ENCODE measurements at places on chromosomes 13 and 19.

DNA sequence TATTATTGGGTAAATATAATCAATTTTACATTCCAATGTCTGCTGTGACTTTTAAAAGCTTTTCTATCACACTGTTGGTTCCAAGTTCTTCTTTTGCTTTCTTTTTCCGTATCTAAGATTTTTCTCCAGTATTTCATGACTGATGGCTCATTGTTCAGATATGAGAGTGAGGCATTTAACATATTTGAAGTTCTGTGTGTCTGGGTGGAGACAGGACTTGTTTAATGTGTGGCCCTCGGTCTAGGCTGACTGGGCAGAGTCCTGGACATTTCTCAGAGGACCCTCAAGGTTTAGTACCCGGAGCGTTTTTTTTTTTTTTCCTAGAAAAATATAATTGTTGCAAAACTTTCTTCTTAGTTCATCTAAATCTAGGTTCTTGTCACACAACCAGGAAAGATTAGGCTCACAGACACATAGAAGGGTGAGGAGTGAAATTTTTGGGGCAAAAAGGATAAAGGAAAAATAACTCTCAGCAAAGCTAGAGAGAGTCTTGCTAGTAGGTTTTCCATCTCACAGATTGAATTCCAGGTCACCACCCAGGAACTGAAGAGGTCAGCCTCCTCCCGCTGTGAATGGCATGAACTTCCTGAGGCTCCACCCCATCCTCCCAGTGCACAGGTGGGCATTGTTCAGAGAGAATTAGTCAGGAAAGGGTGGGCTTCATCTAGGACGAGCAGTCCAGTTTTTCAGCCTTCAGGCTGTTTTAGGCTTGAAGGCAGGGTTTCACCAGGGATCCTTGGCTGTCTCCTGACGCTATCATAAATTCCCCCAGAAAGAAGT lies 1002.4 kb upstream of the PCDH9 start:
- no peak for DNase-seq

- no peak for DNase-seq
Observed at GRCh38 chr19:5968431-5969373, 9.2 kb downstream of the RANBP3 start.

DNA sequence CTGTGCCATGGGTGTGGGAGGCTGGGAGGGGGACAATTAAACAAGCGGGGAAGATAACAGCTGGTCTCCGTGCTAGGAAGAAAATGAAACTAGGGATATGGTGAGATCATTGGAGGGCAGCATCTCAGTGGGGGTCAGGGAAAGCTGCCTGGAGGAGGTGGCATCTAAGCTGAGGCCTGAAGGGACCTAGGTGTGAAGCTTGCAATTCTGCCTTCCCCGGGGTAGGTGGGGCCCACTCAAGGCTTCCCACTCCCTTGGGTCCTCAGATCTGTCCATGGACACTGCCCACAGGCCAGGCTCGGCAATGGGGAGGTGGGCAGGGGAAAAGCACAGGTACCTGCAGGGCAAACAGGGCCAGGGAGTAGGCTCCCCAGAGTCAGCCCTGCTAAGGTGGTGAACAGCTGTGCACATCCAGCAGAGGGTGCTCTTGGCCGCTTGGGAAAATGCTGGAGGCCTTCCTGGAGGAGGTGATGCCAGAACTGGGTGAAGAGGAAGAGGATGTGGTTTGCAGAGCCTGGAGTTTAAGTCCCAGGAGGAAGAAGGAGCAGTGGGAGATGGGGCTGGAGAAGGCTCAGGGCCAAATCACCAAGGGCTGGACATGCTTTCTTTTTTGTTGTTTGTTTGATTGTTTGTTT lies 25.7 kb upstream of the CCNE1 start:
- DNase-seq, result no peak

- no peak for DNase-seq
Observed at GRCh38 chr19:33388231-33388724, 14.8 kb downstream of the CEBPG start.

DNA sequence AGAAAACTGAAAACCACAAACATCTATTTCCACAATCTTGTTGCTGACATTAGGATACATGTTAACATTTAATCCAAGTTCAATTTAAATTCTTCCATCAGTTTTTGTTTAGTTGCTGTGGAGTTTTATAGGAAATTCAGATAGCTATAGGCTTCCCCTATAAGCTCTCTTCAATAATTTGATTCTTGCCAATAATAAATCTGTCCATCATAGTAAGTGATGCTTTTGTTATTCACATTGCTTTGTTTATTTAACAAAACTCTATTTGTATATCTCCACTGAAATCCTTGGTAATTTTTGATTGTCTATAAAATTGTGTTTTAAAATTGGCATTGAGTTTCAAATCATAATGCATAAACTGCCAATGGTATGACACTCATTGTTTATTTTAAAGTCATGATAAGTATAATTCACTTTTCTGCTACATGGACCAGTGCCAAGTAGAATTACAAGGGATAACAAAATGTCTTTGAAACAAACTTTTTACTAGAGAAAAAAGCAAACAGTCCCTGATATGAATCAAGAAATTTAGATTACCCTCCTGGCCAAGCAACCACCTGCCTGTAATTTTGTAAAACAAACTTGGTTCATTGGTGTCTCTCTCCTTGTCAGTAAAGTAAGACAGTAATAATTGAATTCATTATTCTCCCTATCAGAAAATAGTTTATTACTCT lies 577.3 kb upstream of the GPC6 start:
- no peak for DNase-seq

Data from SHP77 treated with DMSO at 0.1 percent for 48 hours (cell line).